Activated CD4-positive, alpha-beta T cell treated with anti-CD3 and anti-CD28 coated beads, Interleukin-2, amount 10 ng/mL, durations not matched to agents 24 days and 14 days (primary cell): ENCODE measurements at places on chromosomes 12 and 14. TPM values are rescaled to one million over a fixed set of nuclear protein-coding genes. Genes with fewer than 3 reads are reported as not detected.

- DNase-seq, result no peak
Observed at GRCh38 chr12:39993268-39993667, 112.6 kb downstream of the SLC2A13 start.

DNA sequence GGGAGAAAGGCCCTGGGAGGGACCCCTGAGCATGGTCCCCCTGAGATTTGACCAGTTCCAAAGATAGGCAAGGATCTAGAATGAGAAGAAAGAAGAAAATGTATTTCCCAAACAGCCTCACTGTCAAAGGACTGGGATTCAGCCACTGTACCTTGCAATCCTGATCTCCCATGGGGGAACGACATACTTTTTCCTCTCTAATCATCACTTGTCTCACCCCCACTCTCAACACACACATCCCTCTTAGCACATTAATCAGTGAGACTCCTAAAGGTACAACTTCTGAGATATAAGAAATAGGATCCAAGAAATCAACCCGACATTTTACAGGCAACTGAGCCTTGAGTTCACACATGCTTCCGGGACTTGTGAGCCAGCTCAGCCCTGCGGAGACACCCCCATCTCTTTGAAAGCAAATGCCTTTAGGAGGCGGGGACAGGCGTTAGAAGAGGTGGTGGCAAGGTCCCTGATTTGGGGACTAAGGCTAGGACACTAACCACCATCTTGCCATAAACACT lies 1.4 kb downstream of the MAP3K9 start:
- peak; percentile 88 for DNase-seq

KRT2 gene
- total RNA-seq, result not detected in 2 replicates

GRCh38 chr12:45988264-45988663 lies 2.1 kb downstream of the SCAF11 start:
- peak; percentile 44 for DNase-seq

DNA sequence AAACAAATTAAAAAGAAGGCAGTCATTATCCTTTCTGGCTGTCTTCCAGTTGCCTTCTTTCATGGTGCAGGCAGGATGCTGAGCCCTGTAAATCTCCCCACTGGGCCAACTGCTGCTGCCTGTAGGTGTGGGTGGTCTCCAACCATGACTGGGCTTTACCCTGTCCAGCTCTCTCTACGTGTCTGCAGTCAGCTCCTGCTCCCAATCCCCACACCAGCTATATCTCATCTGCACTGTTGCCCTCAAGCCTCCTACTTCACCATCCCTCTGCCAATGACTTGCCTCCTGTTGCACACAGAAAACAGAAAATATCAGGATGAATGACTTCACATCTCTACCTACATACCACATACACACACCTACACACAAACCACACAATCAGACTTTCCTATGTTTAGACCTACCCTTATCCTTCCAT lies 39.7 kb upstream of the PSMA6 start:
- DNase-seq, result no peak

DNA sequence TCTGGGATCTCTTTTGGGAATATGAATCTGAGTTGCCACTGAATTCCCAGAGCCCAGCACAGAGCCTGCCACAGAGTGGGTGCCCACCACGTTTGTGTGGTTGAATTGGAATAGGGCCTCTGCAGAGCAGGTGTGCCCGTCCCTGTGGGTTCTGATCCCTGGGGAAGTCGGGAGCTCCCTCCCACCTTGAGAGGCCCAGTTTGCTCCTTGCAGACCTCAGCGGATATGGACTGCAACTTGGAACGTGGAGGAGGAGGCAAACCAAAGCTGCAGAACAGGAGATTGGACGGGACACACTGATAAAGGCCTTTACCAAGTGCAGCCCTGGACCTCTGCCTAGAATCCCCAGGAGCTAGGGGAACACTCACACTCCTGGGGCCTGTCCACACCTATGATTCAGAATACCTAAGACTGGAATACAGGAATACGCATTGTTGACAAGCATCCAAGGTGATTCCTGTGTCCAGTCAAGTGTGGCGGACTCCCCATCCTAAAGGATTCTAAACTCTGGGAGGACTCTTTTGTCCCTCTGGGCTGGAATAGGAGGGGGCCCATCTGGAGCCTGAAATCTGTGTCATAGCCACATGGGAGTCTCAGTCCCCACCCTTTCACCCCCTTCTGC lies 2.4 kb downstream of the KRT76 start:
- DNase-seq, result no peak

DNA sequence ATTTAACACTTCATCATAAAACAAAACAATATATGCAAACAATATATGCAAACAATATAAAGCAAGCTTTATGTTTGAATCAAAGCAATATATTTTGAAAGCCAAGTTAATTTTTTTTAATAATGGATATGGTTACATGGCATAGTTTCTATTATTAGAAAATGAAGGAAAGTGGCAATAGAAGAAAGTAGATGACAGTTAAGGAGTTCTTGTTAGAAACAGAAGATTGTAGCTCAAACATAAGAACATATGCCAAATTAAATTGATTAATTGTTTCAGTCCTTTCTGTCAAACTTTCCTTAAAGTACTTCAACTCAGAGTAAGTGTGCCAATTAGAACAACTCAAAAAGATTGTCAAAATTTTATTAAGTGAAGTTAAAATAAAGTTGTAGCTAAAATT lies 1248.3 kb downstream of the SLC16A7 start:
- DNase-seq, result no peak

GRCh38 chr12:6228535-6229223 lies 28.5 kb downstream of the CD9 start:
- DNase-seq, result no peak

ABCD2 gene
- total RNA-seq, result 7.0 and 7.4 TPM in 2 replicates

DNA sequence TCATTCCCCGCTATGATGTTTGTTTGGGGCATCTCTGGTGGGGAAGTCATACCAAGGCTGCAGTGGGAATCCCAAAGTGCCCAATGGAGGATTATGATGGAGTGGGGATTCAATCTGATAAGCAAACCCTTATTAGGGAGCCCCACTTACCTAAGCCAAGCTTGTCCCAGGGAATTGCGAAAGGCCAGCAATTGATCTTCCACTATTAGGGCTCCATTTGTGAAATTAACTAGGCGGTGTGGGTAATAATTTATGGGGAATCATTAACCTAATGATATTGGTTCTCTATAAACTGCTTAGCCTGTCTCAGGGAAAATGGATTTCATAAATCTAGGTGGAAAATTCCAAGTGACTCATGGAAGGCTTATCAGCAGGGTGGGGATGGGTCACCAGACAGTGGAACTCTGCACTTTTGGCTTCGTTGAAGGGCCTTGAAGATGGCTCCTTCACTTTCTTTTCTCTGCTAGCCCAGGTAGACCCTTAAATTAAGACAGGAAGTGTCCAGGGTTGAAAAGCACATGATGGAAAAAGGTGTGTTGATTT lies 113.0 kb upstream of the WSCD2 start:
- no peak for DNase-seq

- no peak for DNase-seq
Observed at GRCh38 chr12:111412007-111412829, 6.5 kb downstream of the SH2B3 start.

KLRG1 gene
- total RNA-seq, result 0.71 and 0.84 TPM in 2 replicates

CABP1 gene
- 0.16 and 0.17 TPM in 2 replicates for total RNA-seq

DNA sequence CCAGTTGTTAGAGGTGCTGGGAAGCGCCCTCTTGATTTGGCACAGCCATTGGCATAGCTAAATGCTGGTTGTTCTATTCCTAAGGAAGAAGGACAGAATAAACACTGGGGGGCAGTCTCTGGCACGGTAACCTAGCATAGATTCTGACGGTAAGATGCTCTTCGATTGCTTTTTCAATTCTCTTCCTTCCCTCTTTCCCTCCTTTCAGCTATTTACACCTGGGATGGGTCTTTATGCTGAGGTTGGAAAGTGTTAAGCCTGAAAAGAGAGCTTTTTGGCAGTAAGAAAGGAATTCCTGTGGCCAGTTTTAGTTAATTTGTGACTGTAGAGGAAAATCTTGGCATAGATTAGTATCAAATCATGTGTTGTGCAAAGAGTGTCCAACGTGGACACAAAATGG lies 162.8 kb downstream of the SNAPC1 start:
- DNase-seq, result no peak

DNA sequence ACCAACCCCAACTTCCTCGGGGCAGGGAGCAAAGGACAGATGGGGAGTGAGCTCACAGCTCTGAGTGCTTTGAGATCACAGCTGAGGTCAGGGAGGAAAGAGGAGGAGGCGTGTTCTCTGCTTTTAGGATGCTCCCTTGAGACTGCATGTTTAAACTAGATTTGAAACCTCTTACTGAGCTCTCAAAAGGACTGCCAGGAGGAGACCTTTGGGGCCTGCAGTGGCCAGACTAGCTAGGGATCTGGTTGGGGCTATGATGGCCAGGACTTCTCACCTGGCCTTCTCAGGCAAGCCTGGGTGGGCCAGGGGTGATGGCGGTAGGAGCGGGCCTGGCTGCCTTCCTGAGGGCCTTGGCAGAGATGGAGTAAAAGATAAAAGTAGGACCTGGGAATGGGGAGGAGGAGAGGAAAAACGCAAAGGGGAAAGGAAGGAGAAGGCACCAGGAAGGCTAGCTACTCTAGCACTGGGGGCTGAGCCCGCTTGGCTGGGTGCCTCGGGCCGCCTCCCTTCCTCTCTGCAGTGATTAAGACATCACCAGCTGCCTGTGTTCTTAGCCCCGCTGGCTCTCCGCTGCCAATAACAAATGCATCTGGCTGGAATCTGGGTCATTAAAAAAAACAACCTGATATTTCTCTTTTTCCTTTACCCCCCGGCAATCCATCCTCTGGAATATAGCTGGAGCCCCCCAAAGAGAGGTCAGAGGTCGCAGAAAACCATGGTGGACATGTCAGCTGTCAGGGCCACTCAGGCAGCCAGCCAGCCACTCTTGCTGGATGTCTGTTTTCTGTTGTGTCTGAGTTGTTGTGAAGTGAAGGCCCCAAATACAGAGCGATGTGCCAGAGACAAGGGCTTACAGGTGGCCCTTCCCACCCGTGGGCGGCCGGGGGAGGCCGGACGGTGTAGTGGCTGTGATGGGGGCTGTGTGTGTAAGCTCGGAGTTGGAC lies 141.3 kb downstream of the TSPAN9 start:
- DNase-seq, result no peak

GRCh38 chr12:14396071-14396470 lies 30.6 kb downstream of the ATF7IP start:
- peak; percentile 74 for DNase-seq

- DNase-seq, result no peak
Observed at GRCh38 chr12:41784957-41785356, 359.7 kb downstream of the GXYLT1 start.

DNA sequence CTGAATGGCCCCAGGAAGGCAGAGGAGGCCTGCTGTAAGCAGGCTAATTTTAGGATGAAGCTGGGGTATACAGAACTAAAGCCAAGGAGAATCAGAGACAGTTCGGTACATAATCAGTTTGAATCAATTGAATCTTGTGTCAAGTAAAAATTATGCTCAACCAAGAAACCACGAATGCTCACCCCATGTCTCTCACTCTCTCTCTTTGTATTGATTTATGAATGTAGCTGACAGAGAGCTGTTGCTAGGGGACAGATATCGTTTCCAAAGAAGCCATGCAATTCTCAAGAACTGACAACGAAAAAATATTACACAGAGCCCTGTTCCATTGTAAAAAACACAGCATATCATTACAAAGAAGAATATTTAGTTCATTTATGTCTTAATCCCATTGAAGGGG lies 151.1 kb upstream of the PKP2 start:
- no peak for DNase-seq

LRRC10 gene
- total RNA-seq, result not detected in 2 replicates

ACRBP gene
- 0.47 and 0.64 TPM in 2 replicates for total RNA-seq

GRCh38 chr14:65336191-65336591 lies 76.3 kb upstream of the FUT8 start:
- DNase-seq, result peak; percentile 88

DNA sequence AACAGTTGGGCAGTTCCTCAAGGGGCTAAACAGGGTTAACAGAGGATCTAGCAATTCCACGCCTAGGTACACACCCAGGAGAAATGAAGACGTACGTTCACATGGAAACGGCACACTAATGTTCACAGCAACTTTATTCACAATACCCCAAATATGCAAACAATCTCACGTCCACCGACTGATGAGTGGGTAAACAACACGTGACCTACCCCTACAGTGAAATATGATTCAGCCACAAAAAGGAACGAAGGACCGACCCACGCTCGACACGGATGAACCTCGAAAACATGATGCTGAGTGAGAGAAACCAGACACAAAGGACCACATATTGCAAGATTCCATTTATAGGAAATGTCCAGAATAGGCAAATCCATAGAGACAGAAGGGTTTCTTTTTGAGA lies 112.7 kb downstream of the NCOR2 start:
- DNase-seq, result no peak

GRCh38 chr12:63208956-63209355 lies 58.0 kb upstream of the AVPR1A start:
- no peak for DNase-seq

GRCh38 chr14:58796242-58797009 lies 158.7 kb downstream of the DACT1 start:
- DNase-seq, result no peak

GOLGA3 gene
- total RNA-seq, result 67.6 and 68.1 TPM in 2 replicates

- no peak for DNase-seq
Observed at GRCh38 chr14:102746634-102747438, 30.4 kb upstream of the TRAF3 start.

KIF5A gene
- 1.8 and 2.4 TPM in 2 replicates for total RNA-seq

DNA sequence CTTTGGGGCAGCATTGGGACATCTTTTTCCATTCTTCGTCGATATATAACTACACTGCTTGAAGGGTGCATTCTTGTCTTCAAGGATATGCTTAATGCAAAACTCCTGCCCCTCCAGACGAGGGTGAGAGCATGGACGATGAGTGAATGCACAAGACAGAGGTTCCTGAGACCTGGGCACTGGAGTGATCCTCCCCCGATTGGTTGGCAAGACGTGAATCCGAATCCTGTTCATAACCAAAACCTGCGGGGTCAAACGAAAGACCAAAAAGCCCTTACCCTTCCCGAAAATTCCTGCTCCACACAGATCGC lies 684 bp downstream of the KANSL2 start:
- DNase-seq, result no peak

- no peak for DNase-seq
Observed at GRCh38 chr14:93571275-93571674, 140.5 kb downstream of the UNC79 start.

GRCh38 chr14:102593825-102594137 lies 1.3 kb downstream of the RCOR1 start:
- DNase-seq, result no peak

GRCh38 chr12:53048033-53048779 lies 1.7 kb upstream of the TNS2 start:
- no peak for DNase-seq

CAPRIN2 gene
- 8.6 and 12.2 TPM in 2 replicates for total RNA-seq
